Caco-2 (cell line): ENCODE measurements at places on chromosomes 4 and X.
A peak's percentile ranks its signal among the peaks of the same experiment; 100 is the strongest.

DNA sequence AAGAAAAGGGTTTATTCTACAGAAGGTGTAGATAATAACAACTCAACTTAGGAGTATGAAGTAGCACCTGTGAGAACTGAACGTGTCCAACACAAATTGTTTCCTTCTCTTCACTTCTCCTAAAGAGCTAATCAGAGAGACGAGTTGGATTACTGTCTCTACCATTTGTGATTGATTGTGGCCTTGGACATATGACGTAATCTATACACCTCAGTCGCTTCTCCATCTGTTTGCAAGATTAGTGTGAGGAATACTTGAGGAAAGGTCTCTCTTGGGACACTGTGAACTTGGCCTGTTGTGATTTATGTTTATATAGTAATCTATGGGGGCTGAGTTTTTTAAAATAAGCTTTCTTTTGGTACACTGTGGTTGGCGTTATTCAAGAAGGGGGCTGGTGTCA, 182.0 kb downstream of the ZNF330 start:
- no peak for DNase-seq

- DNase-seq = no peak
Measured at GRCh38 chrX:118182025-118182424, 65.4 kb upstream of the KLHL13 start.

DNA sequence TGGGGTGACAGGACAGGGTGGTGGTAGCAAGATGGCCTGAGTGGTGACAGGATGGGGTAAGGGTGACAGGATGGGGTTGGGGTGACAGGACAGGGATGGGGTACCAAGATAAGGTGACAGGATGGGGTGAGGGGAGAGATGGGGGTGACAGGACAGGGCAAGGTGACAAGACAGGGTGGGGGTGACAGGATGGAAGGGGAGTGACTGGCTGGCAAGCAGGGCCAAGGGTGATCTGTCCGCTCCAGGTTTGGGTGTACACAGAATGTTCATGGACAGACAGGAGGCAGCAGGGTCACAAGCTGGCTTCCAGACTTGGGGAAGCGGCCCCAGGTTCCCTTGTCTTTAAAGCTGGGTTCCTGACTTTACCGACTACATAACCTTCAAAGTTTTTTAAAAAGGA, 23.3 kb downstream of the RNF212 start:
- DNase-seq = no peak

GRCh38 chr4:183589461-183590099, 69.4 kb downstream of the RWDD4 start:
- DNase-seq = no peak

DNA sequence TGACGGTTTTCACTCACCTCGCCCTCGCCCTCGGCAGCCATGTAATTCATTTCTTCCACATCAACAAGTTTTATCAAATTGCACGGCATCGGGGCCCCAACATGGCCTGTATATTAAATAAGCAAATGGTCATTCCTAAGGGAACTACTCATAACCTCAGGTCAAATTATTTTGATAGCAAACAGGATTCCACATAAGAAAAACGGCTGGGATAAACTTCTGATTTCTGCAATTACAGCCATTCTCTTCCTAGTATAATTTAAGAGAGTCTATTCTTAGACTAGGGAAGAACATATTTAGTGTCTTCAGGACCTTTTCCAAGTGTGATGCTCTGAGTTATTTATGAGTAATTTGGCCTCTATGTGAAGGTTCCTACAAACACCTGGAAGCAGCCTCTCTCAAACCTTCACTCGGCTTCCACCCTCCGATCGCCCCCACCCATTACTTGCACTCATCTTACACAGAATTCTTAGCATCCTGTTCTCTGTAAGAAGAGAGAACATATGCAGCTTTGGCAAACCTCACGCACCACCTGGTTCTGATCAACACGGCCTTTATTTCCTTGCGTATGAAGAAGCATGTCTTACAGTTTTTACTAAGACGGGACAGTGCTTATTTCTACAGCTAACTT, 29.4 kb upstream of the CENPU start:
- DNase-seq = no peak

DNA sequence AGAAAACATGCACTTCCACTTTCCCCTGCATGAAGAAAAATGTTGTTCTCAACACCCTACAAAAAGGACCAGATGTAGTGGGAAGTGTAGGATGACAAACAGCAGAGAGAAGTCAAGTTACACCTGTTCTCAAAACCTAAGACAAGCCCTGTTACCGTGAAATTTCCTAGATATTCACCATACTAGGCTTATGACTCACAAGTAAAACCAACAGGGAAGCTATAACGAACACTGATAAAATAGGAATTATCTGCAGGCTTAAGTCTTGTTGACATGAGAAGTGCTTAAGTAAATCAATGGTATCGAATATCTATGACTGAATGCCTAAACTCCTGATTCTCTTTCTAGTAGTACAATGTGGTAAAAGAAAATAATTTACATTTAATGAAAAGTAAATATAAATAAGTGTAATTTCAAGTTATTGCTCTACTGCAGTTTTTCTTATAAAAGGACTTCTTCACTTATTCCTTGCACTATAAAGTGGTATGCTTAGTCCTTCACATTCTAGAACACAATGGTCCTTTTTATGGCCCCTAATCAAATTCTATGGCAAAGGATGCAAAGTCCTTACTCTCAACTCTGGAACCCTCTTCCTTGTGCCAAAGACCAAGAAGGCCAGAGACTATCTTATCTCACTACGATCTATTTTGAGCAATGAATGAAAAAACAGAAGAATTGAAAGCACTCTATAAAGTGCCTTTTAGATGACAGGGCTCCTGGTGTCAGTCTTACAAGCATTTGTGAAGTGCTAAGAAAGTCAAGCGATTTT, 19.6 kb downstream of the AP1S2 start:
- DNase-seq = peak; percentile 24

DNA sequence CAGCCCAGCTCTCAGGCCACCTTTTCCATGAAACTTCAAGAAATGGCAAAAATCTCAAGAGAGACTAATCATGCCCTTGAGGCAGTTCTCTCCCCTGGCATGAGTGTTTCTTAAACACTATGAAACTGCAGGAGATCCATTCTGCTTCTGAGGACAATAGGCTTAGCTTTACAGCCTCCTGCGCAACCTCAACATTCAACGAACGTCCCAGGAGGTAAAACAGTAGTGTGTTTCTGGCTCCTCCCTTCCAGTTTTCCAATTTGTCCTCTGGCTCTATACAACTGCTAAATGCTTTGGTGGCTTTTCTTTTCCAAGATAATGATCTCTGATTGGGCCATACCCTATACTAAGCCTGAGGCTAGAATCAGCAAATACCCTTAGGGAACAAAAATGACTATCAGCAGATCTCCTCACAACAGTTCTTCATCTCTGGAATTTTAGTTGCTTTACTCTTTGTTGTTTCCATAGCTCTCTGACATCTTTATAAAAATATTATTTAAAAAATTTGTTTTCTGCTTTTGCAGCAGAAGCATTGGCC, 87.0 kb upstream of the FAT1 start:
- no peak for DNase-seq

DNA sequence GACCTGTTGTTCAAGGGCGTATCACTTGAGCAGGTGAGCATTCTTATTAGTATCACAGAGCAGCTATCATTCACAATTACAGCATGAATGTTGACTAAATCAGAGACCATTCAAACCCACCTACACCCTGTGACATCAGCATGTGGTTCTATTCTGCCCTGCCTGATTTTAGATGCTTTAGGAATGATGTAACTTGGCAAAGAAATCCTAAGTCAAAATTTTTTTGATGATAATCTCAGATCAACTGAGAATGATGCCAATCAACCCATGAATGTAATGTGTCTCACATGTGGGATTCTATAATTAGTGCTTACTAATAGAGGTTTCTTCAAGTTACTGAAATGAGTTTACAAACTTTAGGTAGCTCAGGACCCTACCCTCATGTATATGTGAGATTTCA, 13.4 kb upstream of the CHIC2 start:
- no peak for DNase-seq

DNA sequence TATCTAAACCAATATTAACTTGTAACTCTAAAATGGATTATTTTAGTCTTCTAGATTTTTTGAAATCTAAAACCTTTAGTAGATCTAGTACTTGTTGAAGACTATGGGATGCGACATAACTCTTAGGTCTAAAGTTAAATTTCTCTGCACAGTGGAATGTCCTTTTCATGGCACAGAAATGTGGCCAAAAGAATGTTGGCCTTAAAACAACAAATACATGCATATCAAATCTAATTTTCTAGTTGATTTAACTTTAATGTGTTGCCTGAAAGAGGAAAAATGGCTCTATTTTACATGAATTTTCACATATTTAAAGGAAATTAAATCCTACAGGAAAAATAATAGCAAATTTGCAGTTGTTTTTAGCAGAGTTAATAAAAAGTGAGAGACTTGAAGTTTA, 30.3 kb downstream of the NFKB1 start:
- DNase-seq = no peak

- DNase-seq = no peak
Measured at GRCh38 chr4:155617296-155617695, 49.4 kb upstream of the GUCY1A1 start.

GRCh38 chr4:48333587-48333986, 7.7 kb upstream of the SLAIN2 start:
- DNase-seq = no peak

GRCh38 chr4:5118091-5118786, 67.0 kb downstream of the STK32B start:
- no peak for DNase-seq

DNA sequence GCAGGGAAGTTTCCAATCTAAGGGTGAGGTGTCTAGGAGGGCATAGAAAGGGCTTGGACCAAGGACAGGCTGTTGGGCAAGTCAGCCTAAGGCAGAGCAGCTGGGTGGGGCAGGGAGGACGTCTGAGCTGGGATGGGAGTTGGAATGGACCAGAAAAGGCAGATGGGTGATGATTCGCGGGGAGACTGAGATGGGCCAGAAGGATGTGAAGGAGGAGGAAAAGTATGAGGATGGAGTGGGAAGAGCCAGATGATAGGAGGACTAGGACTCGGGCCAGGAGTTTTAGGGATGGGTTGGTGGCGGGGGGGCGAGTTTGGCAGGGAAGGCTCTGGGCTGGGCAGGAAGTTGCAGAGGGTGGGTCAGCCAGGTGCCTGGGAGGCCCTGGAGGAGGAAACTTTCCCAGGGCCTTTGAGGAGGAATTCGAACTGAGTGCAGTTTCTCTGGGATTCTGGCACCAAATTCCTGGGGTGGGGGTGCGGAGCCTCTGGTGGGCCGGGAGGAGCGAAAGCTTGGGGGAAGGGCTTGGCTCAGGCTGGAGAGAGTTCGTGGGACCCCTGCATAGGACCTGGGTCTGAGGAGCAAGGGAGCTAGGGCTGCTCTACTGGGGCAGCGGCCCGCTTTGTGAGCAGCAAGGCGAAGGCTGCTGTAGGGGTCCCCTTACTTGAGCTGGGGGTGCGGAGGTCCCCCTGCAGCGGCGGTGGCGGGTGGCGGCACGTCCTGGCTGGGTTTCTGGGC, 8.7 kb upstream of the TIMP1 start:
- DNase-seq = no peak

DNA sequence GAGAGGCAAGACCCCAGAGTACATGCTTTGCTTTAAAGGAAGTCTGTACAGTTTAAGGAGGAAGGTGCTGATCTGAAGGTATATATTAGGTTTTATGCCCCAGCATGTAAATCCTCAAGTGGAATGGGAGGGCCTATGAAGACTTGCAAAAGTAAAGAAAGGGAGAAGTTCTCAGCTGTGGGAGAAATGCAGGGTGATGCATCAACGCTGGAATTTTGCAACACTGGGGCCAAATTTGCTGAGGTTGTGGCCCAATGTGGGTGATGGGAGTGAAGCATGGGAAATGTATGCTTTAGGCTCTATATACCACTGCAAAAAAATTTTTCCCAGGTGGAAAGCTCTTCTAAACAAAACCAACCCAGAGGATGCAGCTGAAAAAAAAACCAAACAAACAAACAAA, 33.8 kb upstream of the GPR174 start:
- no peak for DNase-seq

- peak; percentile 39 for DNase-seq
Measured at GRCh38 chr4:184232202-184232601, 14.5 kb upstream of the ENPP6 start.

- no peak for DNase-seq
Measured at GRCh38 chr4:11182031-11182430, 246.7 kb downstream of the HS3ST1 start.

GRCh38 chr4:76752861-76753501, 145.0 kb downstream of the SOWAHB start:
- DNase-seq = no peak

DNA sequence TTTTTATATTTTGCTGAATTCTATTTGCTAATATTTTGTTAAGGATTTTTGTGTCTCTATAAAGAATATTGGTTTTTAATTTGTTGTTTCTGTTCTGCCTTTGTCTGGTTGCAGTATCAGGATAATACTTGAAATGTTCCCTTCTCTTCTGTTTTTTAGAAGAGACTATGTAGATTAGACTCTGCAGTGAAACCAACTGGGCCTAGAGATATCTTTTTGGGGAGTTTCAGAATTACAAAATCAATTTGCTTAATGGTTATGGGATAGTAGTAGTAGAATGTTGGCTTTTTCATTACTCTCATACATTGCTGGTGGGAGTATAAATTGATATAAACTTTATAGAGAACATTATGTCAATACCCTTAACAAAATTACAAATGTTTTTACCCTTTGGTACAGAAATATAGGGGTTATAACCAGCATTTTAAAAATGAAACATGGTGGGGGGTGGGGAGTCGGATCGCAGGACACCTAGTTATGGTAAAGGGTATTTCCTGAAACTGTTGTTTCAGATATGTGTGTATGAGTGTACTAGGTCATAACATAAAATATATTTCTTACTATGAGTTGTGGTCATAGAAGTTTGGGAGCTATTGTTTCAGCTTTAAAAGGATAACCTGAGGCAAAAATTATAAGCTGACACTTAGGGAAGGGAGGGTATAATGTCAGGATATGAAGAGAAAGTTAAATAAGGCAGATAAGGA, 29.0 kb downstream of the CLOCK start:
- no peak for DNase-seq

- no peak for DNase-seq
Measured at GRCh38 chrX:19953145-19953544, 37.7 kb downstream of the BCLAF3 start.

DNA sequence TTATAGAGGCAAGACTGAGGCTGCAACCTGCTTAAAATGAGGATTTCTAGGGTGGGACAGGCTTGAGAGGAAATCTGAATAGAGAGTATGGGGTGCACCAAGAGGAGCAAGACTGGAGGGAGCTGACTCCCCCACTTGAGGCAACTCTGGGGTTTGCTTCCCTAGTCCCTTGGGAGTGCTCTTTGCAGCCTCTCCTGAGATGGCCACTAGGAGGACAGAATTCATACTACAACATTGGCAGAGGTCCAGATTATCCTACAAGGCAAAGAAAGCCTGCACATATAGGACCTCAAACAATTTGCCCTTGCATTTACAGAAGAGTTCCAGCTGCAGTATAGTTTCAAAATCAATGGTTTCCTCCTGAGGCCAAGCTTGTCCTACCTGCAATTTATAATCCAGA, 830.9 kb downstream of the TECRL start:
- no peak for DNase-seq

GRCh38 chr4:140061659-140062289, 92.2 kb downstream of the MAML3 start:
- DNase-seq = no peak

DNA sequence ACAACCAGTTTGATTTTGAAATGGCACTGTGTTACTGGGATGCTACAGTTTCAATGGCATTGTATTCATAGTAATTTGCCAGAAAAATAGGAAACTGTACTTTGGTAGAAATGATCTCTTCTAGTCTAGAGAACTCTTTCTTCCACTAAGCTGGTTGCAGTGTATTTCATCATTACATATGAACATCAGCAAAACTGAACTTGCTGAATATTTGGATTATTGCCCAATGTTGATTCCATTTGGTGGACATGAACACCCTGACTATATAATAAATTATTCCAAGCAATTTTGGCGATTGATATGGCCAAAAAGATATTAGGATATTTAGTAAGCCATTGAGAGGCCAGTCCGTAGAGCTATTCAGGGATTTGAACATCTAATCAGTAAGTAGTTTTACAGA, 191.8 kb upstream of the CXorf66 start:
- DNase-seq = no peak
